ENCODE measurements at places on chromosomes 7 and 10.

GRCh38 chr7:5231811-5232484, 41.9 kb downstream of the WIPI2 start:
- no peak for DNase-seq

DNA sequence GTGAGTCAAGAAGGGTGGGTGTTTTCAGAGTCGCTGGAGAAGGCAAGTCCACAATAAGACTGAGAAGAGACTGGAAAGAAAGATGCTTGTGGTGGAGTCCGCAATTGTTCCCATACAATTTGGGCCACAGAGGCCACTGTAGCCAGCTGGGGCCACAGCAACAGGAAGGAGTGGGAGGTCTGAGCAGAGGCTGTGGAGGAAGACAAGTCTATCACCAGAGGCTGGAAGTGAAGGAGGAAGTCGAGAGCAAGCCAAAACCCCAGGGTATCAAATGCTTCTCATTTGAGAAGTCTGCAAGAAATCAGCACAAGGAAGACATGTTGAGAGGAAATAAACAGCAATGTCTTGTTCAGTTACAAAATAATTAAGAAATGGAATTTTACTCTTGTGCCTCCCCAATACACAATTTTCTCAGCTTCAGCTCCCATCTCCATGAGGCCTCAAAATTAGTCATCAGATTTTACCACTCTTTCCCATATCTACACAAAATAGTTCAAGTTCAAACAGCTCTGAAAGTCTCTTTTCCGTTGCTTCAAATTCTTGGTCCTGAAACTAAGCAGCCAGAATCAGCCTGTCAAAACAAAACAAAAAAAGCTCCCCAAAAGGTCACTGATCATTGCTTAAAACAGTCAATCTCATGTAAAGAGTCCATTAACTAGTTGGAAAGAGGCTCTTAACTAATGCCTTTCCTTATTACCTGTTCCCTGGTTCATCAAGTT, 31.6 kb downstream of the SLC16A12 start:
- no peak for DNase-seq

GRCh38 chr7:44062180-44062902, 3.0 kb downstream of the PGAM2 start:
- DNase-seq, result no peak

DNA sequence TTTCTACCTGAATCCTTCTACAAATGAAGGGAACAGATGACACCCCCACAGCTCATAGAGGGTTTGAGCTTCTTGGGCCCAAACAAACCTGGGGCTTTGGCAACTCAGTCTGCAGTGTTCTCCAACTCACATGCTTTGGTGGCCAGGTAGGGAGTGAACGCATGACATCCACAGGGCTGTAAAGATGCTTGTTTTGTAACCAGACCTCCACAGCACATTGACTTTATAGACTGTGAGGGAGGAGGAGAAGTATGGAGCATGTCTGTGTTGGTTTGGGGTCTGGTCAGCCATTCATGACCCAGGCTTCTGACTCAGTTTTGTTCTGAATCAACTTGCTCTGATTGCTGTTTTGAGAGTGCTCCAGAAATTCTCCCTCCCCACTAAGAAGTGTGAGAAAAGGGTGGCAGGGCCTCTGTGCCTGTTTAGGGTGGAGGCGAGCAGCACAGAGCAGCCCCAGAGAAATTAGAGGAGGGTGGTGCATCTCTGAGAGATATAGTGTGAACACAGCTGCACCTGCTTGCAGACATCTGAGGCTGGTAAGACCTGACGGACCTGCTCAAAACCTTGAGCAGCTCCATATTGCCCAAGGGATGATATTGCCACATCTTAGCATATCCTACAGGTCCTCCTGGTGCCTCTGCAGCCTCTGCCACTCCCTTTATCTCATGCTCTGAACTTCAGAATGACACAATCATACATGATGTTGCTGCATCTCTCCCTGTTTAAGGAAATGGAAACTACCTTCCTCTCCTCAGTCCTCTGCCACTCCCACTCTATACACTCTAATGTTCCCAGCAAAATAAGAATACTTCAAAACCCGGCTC, 287.7 kb downstream of the ABCA13 start:
- DNase-seq, result no peak

GRCh38 chr10:108612485-108612884, 1310.8 kb downstream of the XPNPEP1 start:
- DNase-seq, result no peak

GRCh38 chr10:26296360-26296759, 79.8 kb downstream of the GAD2 start:
- no peak for DNase-seq

DNA sequence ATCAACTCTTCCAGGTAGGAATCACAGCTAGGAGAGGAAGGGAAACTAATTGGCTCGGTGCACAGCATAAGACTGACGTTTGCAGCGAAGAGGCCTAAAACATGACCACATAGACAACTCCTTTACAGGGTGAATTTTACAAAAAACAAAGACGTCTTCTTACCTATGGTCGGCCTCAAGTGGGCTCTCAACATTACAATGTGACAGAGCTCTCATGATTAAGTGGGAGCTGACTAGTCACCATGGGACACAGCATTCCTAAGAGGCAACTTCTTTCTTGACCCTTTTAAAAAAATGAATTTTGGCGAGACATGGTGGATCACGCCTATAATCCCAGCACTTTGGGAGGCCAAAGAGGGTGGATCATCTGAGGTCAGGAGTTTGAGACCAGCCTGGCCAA, 4.6 kb downstream of the PDIA4 start:
- DNase-seq, result no peak

- DNase-seq, result no peak
These were observed 417.1 kb downstream of the SUGCT start for GRCh38 chr7:40551685-40552576.

DNA sequence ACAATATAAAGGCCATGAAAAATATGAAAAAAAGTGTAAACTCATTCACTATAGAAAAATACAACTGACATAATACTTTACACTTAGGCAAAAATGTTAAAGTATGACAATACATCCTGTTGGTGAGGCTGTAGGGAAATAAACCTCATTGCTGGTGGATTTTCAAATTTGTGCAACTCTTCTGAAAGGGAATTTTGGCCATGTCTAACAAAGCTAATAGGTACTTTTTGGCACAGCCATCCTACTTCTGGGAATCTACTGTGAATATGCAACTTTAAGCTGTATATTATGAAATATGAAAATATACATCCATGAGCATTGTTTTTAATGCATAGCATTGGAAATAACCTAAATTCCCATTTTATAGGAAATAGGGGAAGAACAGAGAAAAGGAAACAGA, 13.4 kb upstream of the COA1 start:
- DNase-seq, result no peak

DNA sequence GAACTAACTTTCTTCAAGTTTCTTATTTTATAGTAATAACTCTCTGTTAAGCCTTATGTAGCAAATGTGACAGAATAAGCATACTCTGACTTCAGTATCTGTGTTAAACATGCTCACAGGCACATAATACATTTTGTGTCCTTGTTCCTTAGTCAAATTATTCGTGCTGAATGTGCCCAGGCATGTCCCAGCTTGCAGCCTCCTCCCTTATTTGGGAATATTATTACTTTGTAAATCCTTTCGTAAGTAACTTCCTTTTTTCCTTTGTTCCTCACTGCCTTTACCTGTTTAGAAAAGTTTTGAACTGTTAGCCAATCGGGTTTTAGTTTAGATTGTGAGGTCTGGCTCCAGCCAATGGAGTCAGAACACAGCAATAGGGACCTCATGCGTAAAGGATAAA, 46.9 kb downstream of the GALNT11 start:
- DNase-seq, result no peak

- DNase-seq, result no peak
These were observed 217.4 kb downstream of the WDR37 start for GRCh38 chr10:1273372-1274105.

- no peak for DNase-seq
These were observed 20.7 kb downstream of the OR13A1 start for GRCh38 chr10:45294681-45295080.

DNA sequence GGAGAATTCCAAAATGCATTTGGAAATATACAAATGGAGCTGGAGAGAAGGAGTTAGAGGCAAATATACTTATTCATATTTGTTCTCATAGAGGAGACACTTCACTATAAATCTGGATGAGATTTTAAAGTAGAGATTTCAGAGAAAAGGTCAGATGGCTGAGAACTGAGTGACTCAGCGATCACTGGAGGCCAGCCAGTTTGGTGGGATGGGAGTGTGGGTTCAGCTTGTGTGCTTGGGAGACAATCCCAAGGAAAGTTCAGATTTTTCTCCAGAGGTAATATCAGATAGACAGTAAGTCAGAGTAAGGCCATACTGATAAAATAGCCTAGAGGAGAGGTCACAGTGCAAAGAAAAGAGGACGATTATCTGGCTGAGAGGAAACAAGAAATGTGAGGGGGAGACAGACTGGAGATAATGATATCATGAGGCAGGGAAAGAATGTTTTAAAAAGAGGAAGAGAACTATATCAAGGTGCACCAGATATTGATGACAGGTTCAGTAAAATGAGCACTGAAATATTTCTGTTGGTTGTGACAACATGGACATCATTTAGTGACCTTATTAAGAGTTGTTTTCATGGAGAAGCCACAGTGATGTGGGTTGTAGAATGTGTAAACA, 67.0 kb downstream of the MDFIC start:
- DNase-seq, result no peak

GRCh38 chr7:125636320-125636962, 706.8 kb upstream of the POT1 start:
- DNase-seq, result no peak

DNA sequence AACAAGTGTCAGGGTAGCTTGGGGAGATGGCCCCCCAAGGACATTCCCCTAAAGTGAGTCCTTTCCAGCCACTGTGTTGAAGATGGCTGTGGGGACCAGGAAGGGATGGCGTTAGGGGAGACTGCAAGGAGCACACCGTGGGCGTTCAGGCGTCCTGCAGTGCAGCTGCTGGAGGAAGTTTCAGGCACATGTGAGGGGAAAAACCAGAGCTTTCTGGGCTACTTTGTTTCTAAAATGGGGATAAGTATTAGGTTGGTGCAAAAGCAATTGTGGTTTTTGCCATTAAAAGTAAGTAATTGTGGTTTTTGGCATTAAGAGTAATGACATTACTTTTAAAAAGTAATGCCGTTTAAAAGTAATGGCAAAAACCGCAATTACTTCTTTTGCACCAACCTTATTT, 14.3 kb downstream of the PRF1 start:
- DNase-seq, result no peak

DNA sequence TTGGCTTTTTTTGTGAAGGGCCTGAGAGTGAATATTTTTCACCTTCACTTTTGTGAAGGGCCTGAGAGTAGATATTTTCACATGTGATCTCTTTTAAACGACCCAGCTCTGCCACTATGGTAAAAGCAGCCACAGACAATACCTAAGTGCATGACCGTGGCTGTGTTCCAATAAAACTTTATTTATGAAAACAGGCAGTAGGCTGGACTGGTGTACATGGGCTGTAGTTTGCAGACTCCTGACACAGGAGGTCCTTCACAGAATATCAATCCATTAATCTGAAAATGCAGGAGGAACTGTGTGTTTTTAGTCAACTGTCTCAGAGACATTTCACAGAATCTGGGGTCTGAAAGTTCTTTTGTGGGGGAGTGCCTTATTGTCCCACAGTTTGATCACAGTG, 186.9 kb downstream of the PRKCQ start:
- DNase-seq, result no peak
